Heart right ventricle (tissue), 16 donors: ENCODE measurements at places on chromosomes 12 and 14.

GRCh38 chr12:4311776-4312175 lies 9.2 kb upstream of the TIGAR start:
- DNase-seq: no peak

DNA sequence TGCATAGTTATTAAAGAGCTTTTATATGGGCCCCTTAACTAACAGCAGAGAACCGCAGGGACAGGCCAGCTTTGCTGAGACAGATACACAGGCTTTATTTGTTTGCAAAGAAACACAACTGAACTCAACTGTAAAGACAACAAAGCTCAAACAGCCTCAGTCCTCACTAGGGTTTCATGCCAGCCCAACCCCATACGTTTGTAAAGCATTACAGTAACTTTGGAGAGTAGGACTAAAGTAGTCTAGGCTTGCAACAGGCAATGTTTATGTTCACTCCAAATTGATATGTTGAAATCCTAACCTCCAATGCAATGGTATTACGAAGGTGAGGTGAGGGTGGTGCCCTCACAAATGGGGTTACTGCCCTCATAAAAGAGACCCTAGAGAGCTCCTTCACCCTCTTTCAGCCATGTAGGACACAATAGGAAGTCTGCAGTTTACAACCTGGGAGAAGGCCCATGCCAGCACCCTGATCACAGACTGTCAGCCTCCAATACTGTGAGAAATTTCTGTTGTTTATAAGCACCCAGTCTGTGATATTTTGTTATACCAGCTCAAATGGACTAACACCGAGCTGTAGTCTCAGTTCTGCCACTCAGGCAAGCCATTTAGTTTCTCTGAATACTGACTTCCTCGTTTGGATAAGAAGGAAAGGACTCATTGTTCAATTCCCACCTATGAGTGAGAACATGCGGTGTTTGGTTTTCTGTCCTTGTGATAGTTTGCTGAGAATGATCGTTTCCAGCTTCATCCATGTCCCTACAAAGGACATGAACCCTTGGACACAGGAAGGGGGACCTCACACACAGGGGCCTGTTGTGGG lies 35.2 kb downstream of the PPM1H start:
- DNase-seq: no peak

- no peak for DNase-seq
Measured at GRCh38 chr12:8829621-8830020, 7.2 kb downstream of the A2ML1 start.

DNA sequence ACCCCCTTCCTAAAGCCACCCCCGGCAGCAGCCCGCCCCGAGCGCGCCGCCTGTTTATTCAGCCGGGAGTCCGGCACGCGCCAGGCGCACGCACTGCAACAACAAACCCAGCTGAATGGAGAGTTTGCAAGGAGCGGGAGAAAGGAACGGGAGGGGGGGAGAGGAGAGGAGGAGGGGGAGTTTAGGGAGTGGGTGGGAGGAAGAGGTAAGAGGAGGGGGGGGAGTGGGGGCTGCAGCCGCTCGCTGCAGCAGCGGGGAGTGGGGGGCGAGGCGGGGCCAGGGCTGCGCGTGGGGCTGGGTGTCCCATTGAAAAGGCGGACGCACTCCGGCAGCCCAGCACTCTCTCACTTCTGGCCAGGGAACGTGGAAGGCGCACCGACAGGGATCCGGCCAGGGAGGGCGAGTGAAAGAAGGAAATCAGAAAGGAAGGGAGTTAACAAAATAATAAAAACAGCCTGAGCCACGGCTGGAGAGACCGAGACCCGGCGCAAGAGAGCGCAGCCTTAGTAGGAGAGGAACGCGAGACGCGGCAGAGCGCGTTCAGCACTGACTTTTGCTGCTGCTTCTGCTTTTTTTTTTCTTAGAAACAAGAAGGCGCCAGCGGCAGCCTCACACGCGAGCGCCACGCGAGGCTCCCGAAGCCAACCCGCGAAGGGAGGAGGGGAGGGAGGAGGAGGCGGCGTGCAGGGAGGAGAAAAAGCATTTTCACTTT lies at the start of gene ASCL1:
Gene ASCL1 (plus strand): TSS at position 336 of the 712 bp plus-strand sequence. CDS start 571 bp downstream, outside the sequence.
- DNase-seq: no peak

- DNase-seq: no peak
Measured at GRCh38 chr12:120363274-120363855, 5.6 kb downstream of the MSI1 start.

DNA sequence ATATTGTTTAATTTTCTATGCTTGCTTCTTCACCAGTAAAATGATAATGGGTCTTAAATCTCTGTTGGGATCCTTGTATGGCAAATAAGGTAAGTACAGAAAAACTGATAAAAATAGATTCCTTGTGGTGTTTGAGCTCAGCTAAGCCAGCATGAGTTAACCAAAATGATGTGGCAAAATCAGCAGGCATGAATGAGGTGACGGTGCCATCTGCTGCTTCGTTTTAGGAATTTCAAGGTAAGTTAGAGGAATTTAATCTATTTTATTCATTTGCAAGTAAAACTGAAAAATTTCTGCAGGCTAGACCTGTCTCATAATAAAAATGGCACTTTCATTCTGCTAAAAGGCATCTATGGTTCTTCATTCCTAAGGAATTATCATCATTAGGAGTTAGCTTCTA lies 10.0 kb upstream of the CLEC7A start:
- peak; percentile 43 for DNase-seq

GRCh38 chr12:19553175-19553574 lies 113.9 kb downstream of the AEBP2 start:
- DNase-seq: no peak

GRCh38 chr12:132352896-132353800 lies 23.8 kb upstream of the GALNT9 start:
- no peak for DNase-seq

DNA sequence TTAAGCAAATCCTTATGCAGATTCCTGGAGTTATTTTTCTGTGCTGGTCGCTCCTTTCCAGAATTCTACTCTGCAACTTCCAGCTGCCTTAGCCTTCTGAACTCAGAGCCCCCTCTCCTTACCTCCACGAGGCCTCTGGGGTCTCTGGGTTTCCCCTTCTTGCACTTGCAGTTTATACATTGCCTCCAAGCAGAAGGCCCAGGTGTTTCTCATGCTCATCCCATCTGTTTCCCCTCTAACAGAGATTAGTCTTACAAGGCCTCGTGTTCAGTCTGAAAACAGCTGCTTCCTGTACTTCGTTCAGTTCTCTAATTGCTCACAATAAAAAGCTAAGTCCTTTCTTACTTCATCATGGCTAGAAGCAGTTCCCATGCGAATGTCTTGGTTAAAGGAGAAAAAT lies 134.4 kb upstream of the FGD4 start:
- no peak for DNase-seq

DNA sequence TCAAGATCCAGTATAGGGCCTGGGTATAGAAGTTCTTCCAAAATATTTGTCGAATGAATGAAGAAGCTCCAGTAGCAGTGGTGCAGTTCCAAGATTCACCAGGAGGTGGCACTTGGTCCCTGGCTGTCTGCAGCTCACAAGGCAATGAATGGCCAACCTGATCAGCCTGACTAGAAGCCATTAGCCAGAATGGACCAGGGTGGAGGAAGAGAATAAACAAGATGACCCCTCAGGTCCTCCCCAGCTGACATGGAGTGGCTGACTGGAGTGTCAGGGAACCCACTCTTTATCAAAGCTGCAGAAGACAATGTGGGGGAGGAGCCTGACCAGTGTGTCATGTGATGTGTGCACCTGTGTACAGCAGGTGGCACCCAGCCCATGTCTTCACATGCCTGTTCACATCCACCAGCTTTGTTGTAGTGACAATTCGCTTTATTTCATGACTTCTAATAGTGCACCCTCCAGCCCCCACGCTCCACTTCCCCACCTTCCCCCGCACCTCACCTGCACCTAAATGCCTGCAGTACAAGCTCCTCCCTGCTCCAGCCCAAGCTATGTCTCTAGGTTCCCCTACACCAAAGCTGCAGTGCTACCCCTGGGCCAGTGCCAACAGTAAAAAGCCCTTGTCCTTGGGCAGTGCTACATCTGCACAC lies 3.0 kb downstream of the LTBP2 start:
- DNase-seq: peak; percentile 83

DNA sequence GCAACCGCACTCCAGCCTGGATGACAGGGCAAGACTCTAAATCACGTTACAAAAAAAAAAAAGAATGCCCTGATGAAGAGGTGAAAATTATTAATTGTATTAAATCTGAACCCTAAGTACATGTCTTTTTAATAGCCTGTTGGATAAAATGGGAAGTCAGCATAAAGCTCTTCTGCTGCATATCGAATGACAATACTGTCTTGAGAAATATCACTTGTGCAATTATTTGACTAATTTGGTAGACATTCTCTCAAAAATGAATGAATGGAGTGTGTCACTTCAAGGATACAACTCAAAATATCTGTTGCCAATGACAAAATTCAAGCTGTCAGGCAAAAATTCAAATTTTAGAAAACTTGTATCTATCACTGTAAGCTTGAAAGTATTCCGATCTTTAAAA lies 38.9 kb downstream of the DNAI7 start:
- no peak for DNase-seq

DNA sequence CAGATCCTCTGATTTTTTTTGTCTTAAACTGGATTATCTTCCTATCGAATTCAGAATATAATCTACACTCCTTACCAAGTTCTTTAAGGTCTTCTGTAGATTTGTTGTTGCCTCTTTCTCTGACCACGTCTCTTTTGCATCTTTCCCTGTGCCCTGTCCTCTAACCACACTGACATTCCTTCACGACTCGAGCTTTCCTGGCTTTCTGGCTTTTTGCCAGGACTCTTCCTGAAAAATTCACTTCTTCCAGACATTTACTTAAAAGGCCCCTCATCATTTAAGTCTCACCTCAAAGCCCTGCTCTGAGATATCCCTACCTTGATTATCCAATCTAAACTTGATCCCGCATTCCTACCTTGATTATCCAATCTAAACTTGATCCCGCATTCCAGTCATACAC lies 422.3 kb upstream of the DCN start:
- no peak for DNase-seq

DNA sequence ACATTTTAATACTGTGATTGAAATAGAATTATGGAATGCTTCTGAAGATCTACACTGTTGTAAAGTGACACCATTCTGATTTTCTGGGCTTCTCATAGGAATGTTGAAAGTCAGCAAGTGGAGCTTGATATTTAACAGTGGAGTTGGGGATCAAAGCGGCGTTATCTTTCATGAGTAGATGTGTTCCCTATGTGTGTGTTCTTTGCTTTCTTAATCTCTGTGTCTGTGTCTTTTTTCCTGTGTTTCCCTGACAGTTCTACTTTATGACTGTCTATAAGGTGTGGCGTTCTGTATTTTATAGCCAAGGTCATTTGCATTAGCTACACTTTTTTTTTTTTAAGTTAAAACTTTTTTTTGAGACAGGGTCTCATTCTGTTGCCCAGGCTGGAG lies 24.7 kb downstream of the SYNE2 start:
- DNase-seq: no peak

DNA sequence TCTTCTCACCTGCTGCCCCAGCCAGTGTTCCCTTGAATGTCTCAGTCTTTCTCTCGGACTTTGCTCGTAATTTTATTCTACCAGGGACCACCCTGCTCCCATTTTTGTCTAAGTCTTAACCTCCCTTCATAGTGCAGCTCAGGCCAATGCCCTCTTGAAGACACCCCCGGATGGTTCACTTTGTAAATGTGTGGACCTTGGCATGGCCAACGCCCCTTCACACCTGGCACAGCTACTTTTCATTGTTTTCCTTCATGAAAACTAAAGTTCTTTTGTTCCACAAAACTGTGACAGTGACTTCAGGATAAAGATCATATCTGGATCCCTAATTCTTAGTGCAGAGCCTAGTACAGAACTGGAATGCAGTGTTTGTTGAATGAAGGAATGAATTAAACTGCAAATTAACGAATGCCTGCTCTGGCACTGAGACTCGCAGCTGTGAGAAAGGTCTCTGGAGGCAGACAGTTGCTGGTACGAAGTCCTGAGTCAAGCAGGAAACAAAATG lies 3.5 kb upstream of the RNASE4 start:
- no peak for DNase-seq

DNA sequence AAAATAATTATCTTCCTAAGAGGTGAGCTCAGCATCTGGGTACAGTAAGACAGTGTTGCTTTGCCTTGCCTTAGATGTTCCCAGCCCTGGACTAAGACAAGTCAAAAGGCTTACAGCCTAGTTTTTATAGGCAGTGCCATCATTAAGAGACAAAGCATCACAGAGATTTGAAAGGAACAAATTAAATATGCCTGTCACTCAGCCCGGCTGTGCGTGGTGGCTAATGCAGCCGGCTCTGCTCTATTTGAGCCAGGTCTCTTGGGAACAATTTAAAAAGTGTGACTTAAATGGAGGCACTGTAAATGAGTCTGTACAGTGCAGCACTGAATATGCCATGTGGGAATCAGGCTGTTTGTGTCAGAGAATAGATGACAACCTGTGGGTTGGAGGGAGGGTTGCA lies 1687.4 kb upstream of the FLRT2 start:
- no peak for DNase-seq

GRCh38 chr14:37592482-37593408 lies 2.3 kb downstream of the FOXA1 start:
- no peak for DNase-seq

- no peak for DNase-seq
Measured at GRCh38 chr14:61211476-61212255, 69.5 kb downstream of the TMEM30B start.

DNA sequence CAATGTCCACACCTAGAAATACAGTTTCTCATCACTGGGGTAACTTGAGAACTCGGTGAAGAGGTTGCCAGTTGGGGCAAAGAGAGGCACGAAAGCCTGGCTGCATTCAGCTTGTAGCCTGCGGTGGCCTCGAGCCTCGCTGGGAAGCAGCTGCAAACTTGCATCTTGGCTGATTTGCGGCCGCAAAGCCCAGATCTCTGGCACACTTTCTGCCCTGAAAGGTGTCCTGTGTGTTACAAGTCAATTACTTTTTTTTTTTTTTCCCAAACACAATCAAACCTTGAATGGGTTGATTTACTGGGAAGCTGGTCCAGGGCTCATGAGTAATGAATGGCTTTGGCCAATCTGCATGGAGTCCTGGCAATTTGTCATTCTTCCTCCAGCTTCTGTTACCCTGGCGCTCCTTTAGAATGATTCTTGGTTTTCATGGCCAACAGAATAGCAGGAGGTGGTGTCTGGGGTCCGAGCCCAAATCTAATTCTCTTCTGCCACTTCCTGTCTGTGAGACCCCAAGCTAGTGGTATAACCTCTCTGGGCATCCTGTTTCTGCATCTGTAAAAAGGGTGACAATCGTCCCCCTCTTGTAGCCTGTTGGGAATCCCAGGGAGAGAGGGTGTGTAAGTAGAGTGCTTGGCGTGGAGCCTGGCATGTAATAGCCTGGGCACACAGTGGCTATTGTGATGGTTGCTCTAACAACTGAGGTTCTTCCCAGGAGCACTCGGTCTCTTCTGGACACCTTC lies 6.7 kb downstream of the BCL7A start:
- DNase-seq: no peak

DNA sequence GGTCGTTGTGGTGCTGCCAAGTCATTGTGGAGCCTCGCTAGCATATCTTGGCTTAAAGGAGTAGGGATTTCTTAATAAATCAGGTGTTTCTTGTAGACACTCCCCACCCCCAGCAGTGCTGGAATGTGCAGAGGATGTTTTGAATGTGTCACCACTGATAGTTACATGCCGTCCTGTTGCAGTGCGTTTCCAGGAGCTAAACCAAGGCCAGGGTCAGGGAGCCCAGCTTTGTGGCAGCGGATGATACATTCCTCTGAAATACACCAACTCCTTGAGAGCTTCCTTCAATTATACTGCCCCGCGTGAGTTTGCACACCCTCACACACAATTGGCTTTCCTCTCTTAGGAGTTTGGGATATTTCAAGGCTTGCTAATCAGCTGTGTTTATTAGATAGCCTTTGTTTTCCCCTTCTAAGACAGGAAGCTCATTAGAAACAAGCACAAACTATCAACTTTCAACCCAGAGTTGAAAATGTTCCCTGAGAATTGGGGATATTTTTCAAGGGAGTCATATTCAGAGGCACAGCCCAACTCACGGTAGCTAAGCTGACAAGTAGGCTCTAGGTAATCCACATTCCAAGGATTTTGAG lies 154.9 kb downstream of the C12orf75 start:
- DNase-seq: peak; percentile 37
